ENCODE measurements at places on chromosomes 4 and X.

GRCh38 chr4:111433441-111433840 is 711.8 kb upstream of the FAM241A start:
- DNase-seq: no peak

- no peak for DNase-seq
These were observed 317.7 kb upstream of the NOCT start for GRCh38 chr4:138697851-138698250.

- no peak for DNase-seq
These were observed 838.1 kb upstream of the AGA start for GRCh38 chr4:178280362-178280761.

DNA sequence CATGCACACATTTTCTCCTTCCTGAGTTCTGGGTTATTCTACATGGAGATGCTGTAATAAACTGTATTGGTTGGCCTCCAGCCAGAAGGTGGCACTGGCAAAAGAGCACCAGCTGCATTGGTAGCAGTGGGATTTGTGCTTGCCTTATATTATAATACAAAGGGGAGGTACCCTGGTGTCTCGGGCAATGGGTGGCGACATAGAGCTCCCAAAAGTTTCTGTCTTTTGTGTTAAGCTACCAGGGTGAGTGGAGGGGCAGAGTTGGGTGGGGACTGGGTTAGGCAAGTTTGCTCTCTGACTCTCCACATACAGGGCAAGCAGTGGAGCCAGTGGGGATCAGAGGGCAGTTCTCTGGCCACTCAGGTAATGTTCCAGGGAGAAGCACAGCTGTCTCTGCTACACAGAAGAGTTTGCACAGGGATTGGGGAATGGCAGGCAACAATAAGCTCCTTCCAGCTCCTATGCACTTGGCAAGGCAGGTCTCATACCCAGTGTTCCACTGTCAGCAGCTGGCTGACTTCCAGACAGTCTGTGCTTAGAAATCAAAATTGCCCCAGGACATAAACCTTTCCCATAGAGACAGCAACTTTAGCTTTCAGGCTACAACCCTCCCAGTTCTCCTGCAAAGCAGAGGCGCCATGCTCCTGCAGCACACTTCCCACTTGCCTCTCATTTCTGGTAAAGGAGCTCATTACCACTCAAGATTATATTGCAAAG is 463.9 kb upstream of the PCDH7 start:
- DNase-seq: no peak

- no peak for DNase-seq
These were observed 21.0 kb upstream of the BCORL1 start for GRCh38 chrX:129961180-129962083.

- no peak for DNase-seq
These were observed 62.1 kb upstream of the S100G start for GRCh38 chrX:16587836-16588235.

DNA sequence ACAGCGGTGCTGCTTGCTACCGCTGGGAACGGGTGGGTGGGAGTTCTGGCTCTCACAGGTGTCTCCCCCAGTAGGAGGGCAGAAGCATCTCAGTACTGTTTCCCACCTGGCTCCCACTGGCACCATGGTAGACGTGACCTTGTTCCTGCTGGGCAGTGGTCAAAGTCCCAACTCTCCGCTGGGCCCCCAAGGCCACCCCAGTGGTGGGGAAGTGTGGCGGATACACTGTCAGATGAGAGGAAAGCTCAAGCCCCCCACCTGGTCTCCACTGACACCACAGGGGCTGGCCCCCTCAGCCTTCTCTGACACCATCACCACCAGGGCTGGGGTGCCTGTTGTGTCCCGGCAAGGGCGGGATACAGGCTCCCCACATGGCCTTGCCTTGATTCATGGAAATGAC is 24.6 kb downstream of the LETM1 start:
- DNase-seq: no peak

DNA sequence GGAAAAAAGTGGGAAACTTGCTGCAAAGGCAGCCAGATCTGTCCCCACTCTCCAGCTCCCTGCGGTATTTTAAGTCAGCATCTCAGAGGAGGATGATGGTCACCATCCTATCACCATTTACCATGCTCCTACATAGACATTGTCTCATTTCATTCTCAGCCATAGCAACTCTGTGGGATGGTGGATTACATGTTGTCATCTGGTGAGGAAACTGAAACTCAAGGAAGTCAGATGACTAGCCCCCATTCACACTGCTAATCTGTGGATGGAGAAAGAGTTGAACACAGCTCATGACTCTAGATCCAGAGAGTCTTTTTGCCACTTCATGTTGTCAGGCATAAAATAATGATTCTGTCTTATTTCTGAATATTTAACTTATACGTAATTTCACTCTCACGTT is 323.5 kb downstream of the PTTG2 start:
- no peak for DNase-seq

- no peak for DNase-seq
These were observed 1.0 kb upstream of the RELL1 start for GRCh38 chr4:37687194-37687562.

DNA sequence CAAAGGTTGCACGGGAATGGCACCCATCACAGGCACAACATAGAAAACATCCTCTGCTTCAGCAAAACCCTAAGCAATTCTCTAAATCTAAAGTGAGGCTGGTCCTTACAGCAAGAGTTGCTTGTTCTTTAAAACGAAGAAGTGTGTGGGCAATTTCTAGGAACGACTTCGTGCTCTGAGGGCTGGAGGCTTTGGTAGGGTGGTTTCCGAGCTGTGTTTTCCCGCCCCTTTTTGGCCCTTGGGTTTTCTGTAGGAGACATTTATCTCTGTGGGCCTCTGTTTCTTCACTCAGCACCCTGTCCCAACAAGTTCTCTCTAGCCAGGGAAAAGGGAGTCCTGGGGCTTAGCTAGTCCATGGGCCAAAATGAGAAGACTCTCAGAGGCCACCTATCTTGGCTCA is 84.2 kb downstream of the SLC2A9 start:
- DNase-seq: no peak

DNA sequence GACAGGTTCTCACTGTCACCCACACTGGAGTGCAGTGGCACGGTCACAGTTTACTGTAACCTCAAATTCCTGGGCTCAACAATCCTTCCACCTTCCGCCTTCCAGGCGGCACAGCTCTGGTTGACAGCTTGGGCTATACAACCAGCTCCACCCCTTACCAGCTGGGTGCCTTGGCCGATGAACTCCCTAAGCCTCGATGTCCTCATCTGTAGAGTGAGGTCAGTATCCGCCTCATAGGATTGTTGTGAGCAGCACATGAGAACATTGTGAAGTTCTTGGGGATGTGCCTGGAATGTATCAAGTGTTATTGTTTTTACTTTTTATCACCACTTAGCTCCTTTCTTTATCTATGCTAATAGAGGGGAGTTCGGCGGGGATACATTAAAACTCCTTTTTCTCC is 23.3 kb downstream of the UCHL1 start:
- DNase-seq: no peak

DNA sequence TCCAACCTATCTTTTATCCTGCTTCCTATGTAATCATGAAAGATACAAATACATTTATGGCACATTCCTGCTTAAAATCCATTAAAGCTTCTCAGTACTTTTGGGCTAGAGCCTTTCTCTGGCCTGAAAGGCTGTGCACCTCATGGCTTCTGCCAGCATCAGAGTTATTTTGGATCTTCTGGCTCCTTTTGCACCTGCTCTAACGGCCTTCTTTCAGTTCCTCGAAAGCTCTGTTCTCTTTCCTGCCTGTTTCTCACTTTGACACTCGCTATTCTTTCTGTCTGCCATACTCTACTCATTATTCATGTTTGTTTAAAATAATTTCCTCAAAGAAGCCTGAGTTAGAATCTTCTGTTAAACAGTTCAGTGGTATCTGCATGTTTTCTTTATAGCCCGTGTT is 86.0 kb downstream of the LRP2BP start:
- no peak for DNase-seq

- no peak for DNase-seq
These were observed 1.4 kb upstream of the CT47C1 start for GRCh38 chrX:119071381-119071780.

- no peak for DNase-seq
These were observed 59.3 kb upstream of the PPP1R2C start for GRCh38 chrX:42837101-42837726.

- DNase-seq: no peak
These were observed 127.2 kb upstream of the RPS6KA3 start for GRCh38 chrX:20393944-20394343.

- no peak for DNase-seq
These were observed 173.0 kb upstream of the EMCN start for GRCh38 chr4:100690812-100691211.

GRCh38 chrX:70437011-70437410 is 7.6 kb upstream of the DLG3 start:
- no peak for DNase-seq

DNA sequence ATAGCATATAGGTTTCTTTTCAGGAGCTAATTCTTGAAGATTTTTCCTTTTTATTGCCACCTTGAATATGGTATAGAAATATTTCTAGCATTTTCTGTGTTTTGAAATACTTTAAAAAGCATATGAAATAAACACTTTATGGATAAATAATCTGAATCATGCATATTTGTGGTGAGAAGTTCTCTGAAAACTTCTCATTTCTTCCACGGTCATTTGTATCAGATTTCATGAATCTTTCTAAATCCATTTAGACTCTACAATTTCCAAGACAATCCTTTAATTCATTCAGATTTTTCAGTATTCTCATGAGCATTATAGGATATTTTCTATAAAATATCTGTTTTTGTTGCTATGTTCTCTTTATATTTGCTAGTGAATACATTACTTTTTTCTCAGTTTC is 16.2 kb upstream of the CA5B start:
- no peak for DNase-seq

DNA sequence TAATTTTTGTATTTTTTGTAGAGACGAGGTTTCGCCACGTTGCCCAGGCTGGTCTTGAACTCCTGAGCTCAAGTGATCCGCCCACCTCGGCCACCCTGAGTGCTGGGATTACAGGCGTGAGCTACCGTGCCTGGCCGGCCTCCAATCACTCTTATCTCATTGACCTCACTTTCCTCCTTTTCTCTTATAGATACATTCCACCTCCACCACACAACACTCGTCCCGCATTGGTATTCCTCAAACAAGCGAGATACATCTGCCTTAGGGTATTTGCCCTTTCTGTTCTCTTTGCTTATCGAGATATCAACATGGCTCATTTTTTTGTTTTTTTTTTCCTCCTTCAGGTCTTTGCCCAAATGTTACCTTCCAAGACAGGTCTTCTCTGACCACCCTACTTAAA is 1.8 kb upstream of the PRPS1 start:
- DNase-seq: no peak

GRCh38 chr4:20331642-20332041 is 79.9 kb downstream of the SLIT2 start:
- DNase-seq: no peak

DNA sequence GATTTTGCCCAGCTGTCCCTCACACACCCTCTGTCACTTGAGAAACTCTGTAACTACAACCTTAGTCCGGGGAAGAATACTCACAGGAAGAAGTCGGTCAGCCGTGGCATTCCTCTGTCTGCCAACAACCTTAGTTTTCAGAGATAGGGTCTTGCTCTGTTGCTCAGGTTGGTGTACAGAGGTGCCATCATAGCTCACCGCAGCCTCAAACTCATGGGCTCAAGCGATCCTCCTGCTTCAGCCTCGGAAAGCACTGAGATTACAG is 12.2 kb upstream of the SPCS3 start:
- DNase-seq: no peak

DNA sequence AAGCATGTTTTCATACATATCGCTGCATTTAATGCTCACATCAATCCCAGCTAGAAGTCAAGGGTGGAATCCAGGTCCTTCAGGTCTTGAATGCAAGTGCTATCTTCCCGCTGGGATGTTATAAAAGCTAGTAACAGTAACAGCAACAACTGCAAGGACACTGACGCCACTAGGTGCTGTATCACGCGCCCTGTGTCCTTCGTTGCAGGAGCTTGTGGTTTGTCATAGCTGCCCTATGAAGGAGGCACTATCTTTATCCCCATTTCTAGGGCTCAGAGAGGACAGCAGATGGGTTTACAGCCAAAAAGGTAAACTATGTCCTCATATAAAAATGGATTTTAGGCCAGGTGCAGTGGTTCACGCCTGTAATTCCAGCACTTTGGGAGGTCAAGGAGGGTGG is 202.9 kb downstream of the NSUN7 start:
- DNase-seq: no peak

GRCh38 chr4:111174331-111174730 is 551.5 kb upstream of the PITX2 start:
- no peak for DNase-seq

GRCh38 chr4:66123831-66124413 is 453.6 kb upstream of the EPHA5 start:
- DNase-seq: no peak

- DNase-seq: no peak
These were observed 36.6 kb upstream of the RHOH start for GRCh38 chr4:40160258-40160657.

DNA sequence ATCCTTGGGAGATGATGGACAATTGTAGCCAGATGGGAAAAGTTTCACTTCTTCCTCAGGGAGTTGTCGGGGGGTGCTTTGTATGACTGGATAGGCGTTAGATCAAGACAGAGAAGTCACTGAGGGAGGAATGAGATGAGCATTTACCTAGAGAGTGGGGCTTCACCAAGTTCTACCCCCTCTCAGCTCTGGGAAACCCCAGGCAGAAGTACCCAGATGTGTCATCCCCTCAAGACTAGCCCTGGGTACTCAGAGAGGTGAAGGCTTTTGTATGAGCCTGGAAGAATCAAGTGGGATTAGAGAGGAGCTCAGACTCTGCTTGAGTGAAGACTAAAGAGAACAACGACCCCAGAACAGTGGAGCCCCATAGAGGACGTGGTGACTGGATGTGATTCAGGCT is 1.9 kb downstream of the MAGEB1 start:
- DNase-seq: no peak

GRCh38 chr4:184598753-184599491 is 50.3 kb downstream of the CASP3 start:
- no peak for DNase-seq

DNA sequence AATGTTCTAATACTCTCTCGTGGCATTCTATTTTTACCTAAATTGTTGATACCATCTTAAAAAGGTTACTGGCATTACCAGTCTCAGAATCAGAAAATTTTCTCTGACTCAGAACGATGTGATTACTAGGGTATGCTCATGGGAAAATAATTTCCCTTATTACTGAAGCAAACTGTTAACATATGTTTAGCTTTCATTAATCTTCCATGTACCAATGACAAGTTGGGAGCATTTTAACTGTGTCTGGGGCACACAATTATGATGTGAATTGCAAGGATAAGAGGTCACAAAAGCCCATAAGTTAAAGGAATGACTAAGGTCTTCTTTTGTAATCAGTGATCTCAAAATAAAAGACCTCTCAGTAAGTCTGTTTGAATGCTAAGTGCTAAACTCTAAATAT is 1254.6 kb downstream of the PCDH18 start:
- DNase-seq: no peak

DNA sequence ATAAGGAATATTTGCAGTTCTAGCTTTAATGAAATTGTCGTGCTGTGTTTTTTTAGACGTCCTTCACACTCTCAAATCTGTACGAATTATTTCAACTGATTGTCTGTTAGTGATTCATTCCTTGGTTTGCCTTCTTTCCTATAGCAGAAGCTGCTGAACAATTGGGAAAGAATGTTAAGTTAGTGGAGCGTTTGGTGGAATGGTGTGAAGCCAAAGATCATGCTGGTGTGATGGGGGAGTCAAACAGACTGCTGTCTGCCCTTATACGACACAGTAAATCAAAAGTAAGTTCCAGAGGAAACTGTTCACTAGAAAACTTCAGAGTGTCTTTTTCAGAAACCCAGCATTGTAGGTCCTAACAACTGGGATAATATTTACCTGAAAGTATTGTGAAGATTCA is 159.9 kb downstream of the RAP1GDS1 start:
- no peak for DNase-seq
